Right lung (tissue), 10 donors: ENCODE measurements at places on chromosomes 3 and 15. TPM values are rescaled to one million over a fixed set of nuclear protein-coding genes. Genes with fewer than 3 reads are reported as not detected.

- DNase-seq, result peak; percentile 12
These were observed 37.3 kb downstream of the EHHADH start for GRCh38 chr3:185216607-185216958.

- peak; percentile 29 for DNase-seq
These were observed 78.3 kb upstream of the CDIN1 start for GRCh38 chr15:36501063-36501678.

- no peak for DNase-seq
These were observed 8.5 kb upstream of the ARF4 start for GRCh38 chr3:57605683-57606082.

DNA sequence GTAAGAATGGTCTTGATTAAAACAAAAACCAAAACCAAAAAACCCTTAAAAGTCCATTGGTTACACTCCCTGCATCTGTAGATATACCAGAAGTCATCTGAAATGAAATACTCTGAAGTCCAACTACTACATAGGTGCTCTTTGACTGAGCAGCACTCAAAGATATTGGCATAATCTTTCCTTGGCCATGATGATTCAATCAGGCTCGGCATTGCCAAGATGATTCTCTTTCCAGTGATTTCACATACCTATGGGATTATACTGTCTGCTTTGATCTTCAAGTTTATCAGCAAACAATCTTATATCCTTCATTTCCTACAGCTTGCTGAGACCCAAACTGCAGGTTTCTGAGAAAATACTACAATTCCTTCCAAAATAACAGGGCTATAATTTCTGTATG, 35.9 kb upstream of the DIPK2A start:
- DNase-seq, result no peak

GRCh38 chr3:87733671-87734367, 325.0 kb downstream of the CGGBP1 start:
- DNase-seq, result peak; percentile 6

GRCh38 chr3:182592747-182593146, 200.6 kb upstream of the ATP11B start:
- no peak for DNase-seq

- DNase-seq, result no peak
These were observed 1.7 kb upstream of the GPR87 start for GRCh38 chr3:151318313-151318712.

DNA sequence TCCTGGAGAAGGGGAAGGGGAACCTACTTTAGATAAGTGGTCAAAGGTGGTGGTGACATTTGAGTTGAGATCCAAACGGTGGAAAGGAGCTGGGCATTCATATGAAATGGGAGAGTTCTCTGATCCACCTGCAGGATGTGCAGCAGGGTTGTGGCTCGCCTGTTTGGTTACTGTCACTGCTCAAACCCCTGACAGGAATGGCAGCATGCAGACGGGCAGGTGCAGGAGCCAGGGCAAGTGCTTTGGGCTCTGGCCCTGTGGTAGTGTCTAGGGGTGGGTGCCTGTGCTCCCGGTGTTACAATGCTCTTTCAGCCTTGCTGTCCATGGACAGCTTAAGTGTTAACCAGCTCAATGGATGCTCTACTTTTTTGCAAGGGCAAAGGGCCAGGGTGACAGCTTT, 18.5 kb downstream of the PAQR9 start:
- no peak for DNase-seq

DNA sequence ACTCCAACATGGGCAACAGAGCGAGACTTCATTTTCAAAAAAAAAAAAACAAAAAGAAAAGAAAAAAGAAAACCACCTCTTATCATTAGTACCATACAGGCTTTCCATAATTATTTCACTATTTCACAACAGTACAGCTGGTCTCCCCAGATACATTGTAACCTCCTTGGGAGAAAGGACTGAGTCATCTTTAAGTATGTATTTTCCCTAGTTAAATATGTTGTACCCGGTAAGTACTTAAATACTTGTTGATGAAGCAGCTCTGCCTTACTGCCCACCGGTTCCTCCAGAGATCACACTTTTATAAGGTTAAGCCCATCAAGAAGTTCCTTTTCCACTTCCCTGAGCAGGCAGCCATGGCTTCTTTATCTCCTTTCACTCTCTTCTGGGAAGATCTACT, 789.5 kb upstream of the CFAP20DC start:
- DNase-seq, result no peak

DNA sequence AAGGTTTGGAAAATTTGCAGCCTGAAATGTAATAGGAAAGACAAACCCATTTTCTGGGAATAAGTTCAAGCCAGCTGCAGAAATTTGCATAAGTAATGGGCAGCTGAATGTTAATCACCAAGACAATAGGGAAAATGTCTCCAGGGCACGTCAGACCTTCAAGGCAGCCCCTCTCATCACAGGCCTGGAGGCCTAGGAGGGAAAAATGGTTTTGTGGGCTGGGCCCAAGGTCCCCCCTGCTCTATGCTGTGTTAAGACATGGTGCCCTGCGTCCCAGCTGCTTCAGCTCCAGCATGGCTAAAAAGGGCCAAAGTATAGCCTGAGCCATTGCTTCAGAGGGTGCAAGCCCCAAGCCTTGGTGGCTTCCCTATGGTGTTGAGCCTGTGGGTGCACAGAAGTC, 164.7 kb upstream of the TSPAN3 start:
- DNase-seq, result no peak

- DNase-seq, result no peak
These were observed 29.9 kb upstream of the NPAP1 start for GRCh38 chr15:24645627-24646026.

- DNase-seq, result no peak
These were observed 17.7 kb upstream of the CGNL1 start for GRCh38 chr15:57358571-57358970.

- no peak for DNase-seq
These were observed 3.7 kb downstream of the ACVR2B start for GRCh38 chr3:38457111-38458003.

DNA sequence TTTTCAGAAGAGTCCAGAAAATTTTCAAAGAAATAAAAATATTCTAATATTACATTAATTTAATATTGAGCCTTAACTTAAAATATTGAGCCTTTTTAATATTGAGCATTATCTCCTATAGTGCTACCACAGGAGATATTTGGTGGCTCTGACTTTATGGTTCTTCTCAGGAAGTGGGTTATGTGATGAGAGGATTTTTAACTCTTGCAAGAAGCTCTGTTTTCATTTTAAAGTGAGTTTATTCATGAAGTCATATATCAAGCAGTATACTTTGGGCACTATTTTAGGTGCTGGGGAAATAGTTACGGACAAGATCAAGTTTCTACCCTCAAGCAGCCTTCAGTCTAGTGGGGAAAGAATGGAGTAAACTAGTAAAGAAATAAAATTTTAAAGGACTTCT, 13.4 kb upstream of the MBNL1 start:
- no peak for DNase-seq

- peak; percentile 48 for DNase-seq
These were observed 1.4 kb downstream of the MORF4L1 start for GRCh38 chr15:78873793-78874765.

- DNase-seq, result no peak
These were observed 7.9 kb downstream of the RPSA start for GRCh38 chr3:39414421-39414907.

GRCh38 chr15:56058986-56059385, 65.6 kb upstream of the NEDD4 start:
- no peak for DNase-seq

GRCh38 chr15:41610048-41610447, 50.2 kb upstream of the MGA start:
- DNase-seq, result no peak

GRCh38 chr15:75694241-75695182, 18.1 kb downstream of the CSPG4 start:
- DNase-seq, result no peak

DNA sequence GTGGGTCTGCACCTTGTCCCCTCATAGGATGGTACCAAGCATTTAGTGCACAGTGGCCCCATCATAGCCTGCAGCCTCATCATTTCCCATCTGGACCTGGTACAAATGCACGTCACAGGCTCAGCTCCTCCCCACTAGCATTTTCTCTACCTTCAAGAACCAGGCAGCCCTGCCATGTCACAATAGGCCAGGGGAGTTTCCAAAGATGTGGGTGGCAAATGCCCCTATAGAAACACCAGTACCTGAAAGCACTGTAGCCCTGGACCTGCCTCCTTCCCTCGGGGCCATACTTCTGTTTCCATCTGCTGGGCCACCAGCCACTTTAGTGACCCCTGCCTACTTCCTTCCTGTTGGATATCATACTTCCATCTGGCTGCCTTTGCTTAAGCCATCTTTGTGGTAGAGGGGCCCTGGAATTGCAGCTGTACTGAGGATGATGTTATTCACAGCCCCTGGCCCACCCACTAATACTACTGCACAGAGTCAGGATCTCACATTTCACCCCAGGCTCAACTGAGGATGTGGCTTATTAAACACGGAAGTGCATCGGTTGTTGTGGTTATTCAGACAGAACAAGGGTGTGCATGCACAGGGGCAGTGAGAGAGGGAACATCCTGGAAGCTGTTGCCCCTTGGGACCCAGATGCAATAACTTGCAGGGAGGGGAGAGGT, 3.8 kb downstream of the TCTA start:
- DNase-seq, result no peak

- no peak for DNase-seq
These were observed 174.2 kb upstream of the ATP10A start for GRCh38 chr15:26037369-26037768.

DNA sequence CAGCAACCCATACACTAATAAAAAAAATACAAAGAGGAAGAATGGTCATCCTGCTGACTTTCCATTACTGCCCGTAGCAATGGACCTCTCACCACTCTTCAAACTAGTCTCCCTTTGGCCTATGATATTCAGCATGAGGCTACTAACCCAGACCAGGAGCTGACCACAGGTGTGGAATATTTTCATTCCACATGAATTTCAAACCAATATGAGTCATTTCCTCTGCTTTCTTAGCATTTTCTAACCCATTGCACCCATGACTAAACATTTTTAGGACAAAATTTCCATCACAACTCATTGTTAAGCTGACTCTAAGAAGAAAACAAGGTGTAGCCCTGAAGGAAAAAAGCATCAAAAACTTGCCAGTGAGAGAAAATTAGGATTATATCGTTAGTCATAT, 34.0 kb upstream of the ZPLD1 start:
- no peak for DNase-seq

- DNase-seq, result no peak
These were observed 2.7 kb downstream of the P3H2 start for GRCh38 chr3:190117981-190118380.

GRCh38 chr3:162052636-162053035, 556.0 kb downstream of the OTOL1 start:
- DNase-seq, result no peak

- DNase-seq, result peak; percentile 68
These were observed 1.1 kb downstream of the CELSR3 start for GRCh38 chr3:48661501-48662144.

GRCh38 chr3:26312816-26313215, 309.8 kb upstream of the LRRC3B start:
- no peak for DNase-seq

The UBL7 gene
- 49.0 TPM for polyA plus RNA-seq

The ISLR2 gene
- 8.8 TPM for polyA plus RNA-seq

The MYZAP gene
- 63.0 TPM for polyA plus RNA-seq

The GPR87 gene
- not detected for polyA plus RNA-seq

The FBXO40 gene
- polyA plus RNA-seq, result 0.04 TPM

The GOLGA6D gene
- polyA plus RNA-seq, result 0.18 TPM

The SLC38A3 gene
- polyA plus RNA-seq, result 5.3 TPM

The TP63 gene
- 0.28 TPM for polyA plus RNA-seq

The RBM5 gene
- 347 TPM for polyA plus RNA-seq

The ACTC1 gene
- 2.4 TPM for polyA plus RNA-seq

The ACY1 gene
- 35.9 TPM for polyA plus RNA-seq

The ACKR4 gene
- 2.4 TPM for polyA plus RNA-seq

The MORC1 gene
- not detected for polyA plus RNA-seq

The CLEC3B gene
- polyA plus RNA-seq, result 194 TPM

The EPHA3 gene
- polyA plus RNA-seq, result 13.7 TPM

The C3orf49 gene
- polyA plus RNA-seq, result 0.73 TPM
